ENCODE measurements at places on chromosomes 4 and X. TPM values are rescaled to one million over a fixed set of nuclear protein-coding genes. Genes with fewer than 3 reads are reported as not detected.

Gene PLAC8
- 6.3 TPM for total RNA-seq

GRCh38 chr4:74682567-74683359, 111.6 kb downstream of the BTC start:
- H3K27ac ChIP-seq, result peak overlapping the region; percentile 44
- no peak overlapping the region for H3K4me3 ChIP-seq
- H3K4me1 ChIP-seq, result peaks cover 6% of the 10 kb centered on the region

DNA sequence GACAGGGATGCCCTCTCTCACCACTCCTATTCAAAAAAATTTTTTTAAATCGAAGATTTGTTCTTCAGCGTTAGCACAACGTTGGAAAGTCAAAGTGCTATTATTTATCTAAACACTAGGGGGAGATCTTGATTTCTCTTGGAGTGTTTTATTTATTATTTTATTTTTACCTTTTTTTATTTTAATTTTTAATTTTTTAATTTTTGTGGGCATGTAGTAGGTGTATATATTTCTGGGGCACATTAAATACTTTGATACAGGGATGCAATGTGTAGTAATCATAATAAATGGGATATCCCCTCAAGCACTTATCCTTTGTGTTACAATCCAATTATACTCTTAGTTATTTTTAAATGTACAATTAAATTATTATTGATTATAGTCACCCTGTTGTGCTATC, 37.4 kb upstream of the SLC10A4 start:
- H3K4me3 ChIP-seq, result no peak overlapping the region
- H3K36me3 ChIP-seq, result no peaks in the 10 kb centered on the region
- H3K27me3 ChIP-seq, result no peaks in the 10 kb centered on the region
- no peak overlapping the region for H3K27ac ChIP-seq
- no peak for DNase-seq
- H3K4me1 ChIP-seq, result no peaks in the 10 kb centered on the region

GRCh38 chr4:89294573-89295269, 12.9 kb downstream of the GPRIN3 start:
- H3K27ac ChIP-seq, result no peak overlapping the region
- DNase-seq, result no peak
- peaks cover 27% of the 10 kb centered on the region for H3K4me1 ChIP-seq
- peak overlapping the region; percentile 18 for H3K4me3 ChIP-seq
- H3K36me3 ChIP-seq, result peaks cover 13% of the 10 kb centered on the region
- H3K27me3 ChIP-seq, result no peaks in the 10 kb centered on the region

GRCh38 chr4:56007154-56007553, 58.4 kb downstream of the CEP135 start:
- peaks cover 5% of the 10 kb centered on the region for H3K36me3 ChIP-seq
- H3K27ac ChIP-seq, result no peak overlapping the region
- H3K27me3 ChIP-seq, result no peaks in the 10 kb centered on the region
